ENCODE measurements at places on chromosomes 2 and 18.

- DNase-seq, result no peak
Measured at GRCh38 chr2:144027593-144027992, 492.3 kb downstream of the ZEB2 start.

- DNase-seq, result no peak
Measured at GRCh38 chr2:176151442-176152287, at the start of gene HOXD4. HOXD4 (plus strand) TSS chr2:176151550; CDS start chr2:176151634, 84 bp downstream.

DNA sequence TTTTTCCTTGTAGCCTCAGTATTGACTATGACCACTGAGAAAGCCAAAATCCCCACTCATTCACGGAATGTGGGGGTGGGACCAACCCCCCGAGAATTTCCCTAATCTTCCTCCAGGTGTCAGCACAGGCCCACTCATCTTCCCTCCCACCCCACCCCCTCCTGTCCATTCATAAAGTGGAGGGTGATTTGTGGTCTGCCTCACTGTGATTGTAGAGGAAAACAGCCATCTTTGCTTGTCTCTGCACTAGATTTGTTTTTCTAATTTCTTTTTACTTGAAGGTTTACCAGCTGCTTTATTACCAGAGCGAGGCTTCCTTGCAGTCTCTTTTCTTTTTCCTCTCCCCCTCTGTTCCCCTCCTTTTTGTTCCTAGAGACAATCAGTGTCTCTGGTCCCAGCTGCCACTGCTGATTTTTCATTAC is 171.8 kb downstream of the ICOS start:
- DNase-seq, result no peak

- DNase-seq, result no peak
Measured at GRCh38 chr2:12918835-12919445, 202.2 kb downstream of the TRIB2 start.

DNA sequence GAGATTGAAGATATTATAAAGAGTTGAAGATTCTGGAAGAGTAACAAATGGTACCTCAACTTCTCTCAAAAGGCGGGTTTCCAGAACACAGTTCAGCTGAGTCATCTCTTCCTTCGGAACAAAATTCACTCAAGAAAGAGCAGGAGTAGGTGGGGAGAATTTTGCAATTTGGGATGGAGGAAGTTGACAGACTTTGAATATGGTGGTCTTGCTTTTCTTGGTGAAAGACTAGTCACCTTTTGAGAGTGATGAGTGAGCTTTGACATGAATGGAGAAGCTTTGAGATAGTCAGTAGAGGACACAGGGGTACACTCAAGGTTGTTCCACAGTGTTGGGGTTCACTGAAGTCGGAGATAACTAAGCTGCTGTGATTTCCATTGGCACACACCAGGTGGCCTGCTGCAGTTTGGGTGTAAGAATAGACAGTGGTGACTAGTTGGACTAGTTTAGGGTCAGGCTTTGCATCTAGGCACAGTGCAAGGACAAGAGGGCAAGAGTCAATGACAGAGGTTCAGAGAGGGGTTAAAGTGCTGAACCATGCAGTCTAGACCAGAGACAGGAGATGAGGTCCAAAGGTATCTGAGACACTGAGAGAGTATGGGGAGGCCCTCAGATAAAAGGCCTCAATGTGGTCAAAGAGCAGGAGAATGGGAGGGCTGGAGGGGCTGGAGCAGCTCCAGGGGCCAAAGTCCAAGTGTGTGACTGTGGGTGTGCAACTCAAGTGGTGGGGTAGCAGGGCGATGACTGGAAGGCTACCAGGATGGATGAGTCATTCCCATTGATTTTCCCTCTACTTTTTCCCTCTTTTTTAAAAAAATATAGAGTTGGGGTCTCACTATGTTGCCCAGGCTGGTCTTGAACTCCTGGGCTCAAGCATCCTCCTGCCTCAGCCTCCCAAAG is 7.7 kb downstream of the CCL20 start:
- DNase-seq, result no peak

DNA sequence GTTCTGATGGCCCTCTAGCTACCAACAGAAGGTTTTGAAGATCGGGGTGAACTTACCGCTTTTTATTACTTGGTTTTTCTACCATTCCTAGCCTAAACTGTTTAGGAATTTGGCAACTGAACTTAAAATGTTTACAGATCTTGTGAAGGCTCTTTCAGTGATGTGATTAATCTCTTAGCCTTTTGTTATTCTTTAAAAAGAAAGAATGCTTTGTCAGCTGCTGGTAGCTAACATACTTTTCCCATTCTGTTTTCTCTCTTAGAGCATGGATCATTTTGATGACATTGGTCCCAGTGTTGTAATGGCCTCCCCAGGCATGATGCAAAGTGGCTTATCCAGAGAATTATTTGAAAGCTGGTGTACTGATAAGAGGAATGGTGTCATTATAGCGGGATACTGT is 18.1 kb downstream of the CPSF3 start:
- no peak for DNase-seq

GRCh38 chr18:29712785-29713184 is 1329.8 kb downstream of the DSC3 start:
- DNase-seq, result no peak

DNA sequence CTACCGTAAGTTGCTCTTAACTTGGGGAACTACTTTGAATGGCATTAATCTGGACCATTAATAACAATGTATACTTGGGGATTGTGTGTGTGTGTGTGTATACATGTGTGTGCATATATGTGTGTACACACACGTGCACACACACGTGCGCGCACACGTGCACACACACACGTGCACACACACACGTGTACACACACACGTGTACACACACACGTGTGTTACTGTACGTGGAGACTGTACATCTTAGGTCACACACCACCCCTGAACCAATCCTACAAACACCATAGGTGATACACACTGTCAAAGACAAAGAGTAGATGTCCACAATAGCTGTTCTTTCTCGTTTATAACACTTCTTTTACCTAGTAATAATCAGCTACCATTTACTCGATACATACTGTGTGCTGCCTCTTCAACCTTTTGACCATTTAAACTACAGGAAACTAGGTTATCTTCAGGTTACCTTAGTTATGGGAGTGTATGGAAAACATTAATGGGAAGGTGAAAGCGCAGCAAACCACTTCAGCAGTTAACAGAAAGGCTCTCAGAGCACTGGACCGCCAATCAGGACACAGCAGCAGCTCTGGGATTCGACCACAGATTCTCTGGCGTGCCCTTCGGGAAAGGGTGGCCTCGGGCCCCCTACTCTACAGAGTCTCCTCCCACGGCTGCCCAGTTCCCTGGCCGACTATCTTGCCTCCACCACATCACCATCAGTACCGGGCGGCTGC is 894 bp upstream of the GCC2 start:
- no peak for DNase-seq

All from NCI-H2081 treated with DMSO at 0.1 percent for 48 hours (cell line).